ENCODE measurements at places on chromosomes 2 and 18.
A peak's percentile ranks its signal among the peaks of the same experiment; 100 is the strongest.

GRCh38 chr2:191304939-191305875 is 60.0 kb downstream of the MYO1B start:
- H3K4me1 ChIP-seq: no peaks in the 10 kb centered on the region
- H3K4me3 ChIP-seq: no peak overlapping the region
- H3K27me3 ChIP-seq: peaks cover 26% of the 10 kb centered on the region
- H3K27ac ChIP-seq: no peak overlapping the region
- H3K36me3 ChIP-seq: peaks cover under 1% of the 10 kb centered on the region

- H3K27ac ChIP-seq: no peak overlapping the region
- H3K27me3 ChIP-seq: no peaks in the 10 kb centered on the region
- H3K4me3 ChIP-seq: no peak overlapping the region
- no peaks in the 10 kb centered on the region for H3K36me3 ChIP-seq
These were observed 101.9 kb downstream of the GPD2 start for GRCh38 chr2:156538083-156538504.

DNA sequence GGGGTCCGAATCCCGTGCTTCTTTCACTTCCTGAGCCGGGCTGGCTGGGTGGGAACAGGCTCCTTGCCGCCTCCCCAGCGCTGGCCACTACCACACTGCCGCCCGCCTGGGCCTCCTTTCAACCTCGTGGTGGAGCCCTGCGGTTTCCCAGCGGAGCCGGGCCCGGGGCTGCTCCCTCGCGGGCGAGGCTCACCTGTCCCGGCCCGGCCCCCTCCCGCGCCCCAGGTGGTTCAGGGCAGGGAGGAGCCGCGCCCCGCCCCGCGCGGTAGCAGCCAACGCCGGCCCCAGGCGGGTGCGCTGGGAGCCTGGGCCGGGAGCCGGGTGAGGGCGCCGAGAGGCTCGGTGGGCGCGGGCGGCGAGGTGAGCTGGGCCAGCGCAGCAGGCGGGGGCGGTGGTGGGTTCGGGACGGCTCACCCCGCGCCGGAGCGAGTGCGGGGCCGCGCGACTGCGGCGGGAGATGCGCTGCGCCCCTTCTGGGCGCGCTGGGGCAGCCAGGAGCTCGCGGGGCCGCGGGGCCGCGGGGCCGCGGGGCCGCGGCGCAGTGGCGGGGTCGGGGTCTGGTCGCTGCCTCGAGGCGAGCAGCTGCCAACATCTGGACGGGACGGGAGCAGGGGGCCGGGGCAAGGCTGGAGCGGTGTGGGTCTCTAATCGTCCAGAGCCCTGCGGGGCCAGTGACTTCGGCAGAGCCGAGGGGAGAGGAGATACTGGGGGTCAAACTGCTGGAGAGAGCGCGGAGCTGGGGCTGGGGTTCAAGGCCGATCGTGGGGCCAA is at the start of gene LYPD6B:
Gene LYPD6B (plus strand): TSS at position 258 of the 771 bp plus-strand sequence. CDS start 92,250 bp downstream, outside the sequence.
- no peak within 1 kb of the TSS for H3K27ac ChIP-seq
- H3K4me1 ChIP-seq: no peaks in the 10 kb centered on the region
- H3K36me3 ChIP-seq: no peaks in the 10 kb centered on the region

- no peaks in the 10 kb centered on the region for H3K4me1 ChIP-seq
- H3K4me3 ChIP-seq: no peak overlapping the region
- peak overlapping the region; percentile 57 for H3K27ac ChIP-seq
- peaks cover 5% of the 10 kb centered on the region for H3K36me3 ChIP-seq
- no peak for DNase-seq
- H3K27me3 ChIP-seq: no peaks in the 10 kb centered on the region
These were observed 38.7 kb downstream of the BUB1 start for GRCh38 chr2:110638952-110639695.

- H3K4me3 ChIP-seq: no peak overlapping the region
- H3K4me1 ChIP-seq: peaks cover 16% of the 10 kb centered on the region
- DNase-seq: no peak
These were observed 11.3 kb downstream of the LRPPRC start for GRCh38 chr2:43984533-43984932.

DNA sequence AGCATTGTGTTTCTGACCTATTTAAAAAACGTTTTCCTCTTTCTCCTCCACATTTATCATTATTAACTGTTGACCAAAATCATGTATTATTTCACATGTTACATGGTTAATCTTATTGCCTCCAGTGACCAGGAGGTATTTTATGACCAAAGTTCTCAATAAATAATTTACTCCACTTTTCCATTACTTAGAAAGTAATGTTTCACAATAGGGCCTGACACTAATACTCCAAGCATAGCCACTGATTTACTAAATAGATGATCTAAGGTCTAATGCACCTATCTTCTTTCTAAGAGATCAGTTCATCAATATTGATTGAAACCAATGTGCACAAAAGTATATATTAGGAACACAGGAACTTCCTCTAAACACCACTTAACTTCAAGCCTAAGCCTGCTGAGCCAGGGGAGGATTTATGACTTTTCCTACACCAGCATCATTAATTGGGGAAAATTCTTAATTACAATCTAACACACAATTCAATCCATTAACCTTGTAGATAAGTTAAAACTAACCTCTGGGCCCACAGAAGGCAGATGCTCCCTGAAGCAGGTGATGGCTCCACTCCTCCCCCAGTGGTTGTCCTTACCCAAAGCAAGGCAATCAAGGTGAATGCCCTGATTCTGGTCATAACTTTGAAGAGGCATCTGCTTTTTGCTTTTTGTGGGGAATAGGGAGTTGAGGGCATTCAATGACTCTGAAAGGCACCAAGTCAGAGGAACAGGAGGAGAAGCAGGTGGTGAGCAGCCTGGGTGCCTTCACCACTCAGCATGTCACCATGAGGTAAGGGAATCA is 33.9 kb downstream of the RBMS1 start:
- peaks cover 22% of the 10 kb centered on the region for H3K4me1 ChIP-seq
- H3K4me3 ChIP-seq: no peak overlapping the region
- H3K27me3 ChIP-seq: no peaks in the 10 kb centered on the region
- no peak overlapping the region for H3K27ac ChIP-seq
- no peaks in the 10 kb centered on the region for H3K36me3 ChIP-seq

DNA sequence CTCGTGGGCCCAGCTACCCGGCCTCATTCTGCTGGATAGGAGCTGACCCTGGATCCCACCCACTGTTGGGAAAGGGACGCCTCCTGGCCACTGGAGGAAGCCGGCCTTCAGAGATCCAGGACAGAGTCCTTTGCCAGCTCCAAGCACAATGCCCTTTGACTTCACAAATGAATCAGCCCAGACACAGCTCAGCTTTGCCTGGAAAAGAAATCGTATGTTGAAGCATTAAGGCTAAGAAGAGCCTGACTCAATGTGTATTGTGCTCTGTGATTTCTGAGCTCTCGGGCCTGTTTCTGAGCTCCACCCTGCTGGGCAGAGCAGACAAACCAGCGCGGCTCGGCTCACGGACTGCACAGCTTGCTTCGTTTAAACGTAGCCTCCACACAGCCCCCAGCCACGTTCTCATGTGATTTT is 162.9 kb upstream of the APCDD1 start:
- H3K36me3 ChIP-seq: peaks cover 2% of the 10 kb centered on the region
- no peak for DNase-seq
- H3K27me3 ChIP-seq: no peaks in the 10 kb centered on the region
- no peaks in the 10 kb centered on the region for H3K4me1 ChIP-seq

- peaks cover 2% of the 10 kb centered on the region for H3K36me3 ChIP-seq
- DNase-seq: no peak
- no peak overlapping the region for H3K27ac ChIP-seq
- peaks cover 30% of the 10 kb centered on the region for H3K27me3 ChIP-seq
These were observed 149.4 kb upstream of the NDUFV2 start for GRCh38 chr18:8952769-8953760.
